ENCODE measurements at places on chromosomes 11 and 22.
A peak's percentile ranks its signal among the peaks of the same experiment; 100 is the strongest.

DNA sequence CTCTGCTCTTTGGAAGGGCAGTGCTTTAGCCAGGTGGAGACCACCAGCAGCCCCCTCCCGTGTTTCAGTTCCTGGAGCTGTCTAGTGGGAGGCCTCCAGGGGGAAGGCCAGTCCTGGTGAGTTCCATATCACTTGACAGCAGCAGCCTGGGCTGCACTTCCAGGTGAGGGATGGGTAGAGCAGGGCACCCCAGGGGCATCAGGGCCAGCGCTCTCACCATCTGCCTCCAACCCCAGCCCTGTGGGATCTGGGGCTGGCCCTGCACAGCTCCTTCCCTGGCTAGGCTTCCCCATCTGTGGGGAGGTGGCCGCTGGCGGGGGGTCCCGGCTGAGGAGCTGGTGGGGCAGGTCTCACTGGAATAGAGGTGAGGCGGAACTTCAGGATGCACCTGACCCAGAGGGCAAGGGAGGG is 60.5 kb downstream of the MORC2 start:
- no peak for DNase-seq

- DNase-seq: no peak
Observed at GRCh38 chr11:72466410-72466809, 32.1 kb upstream of the CLPB start.

DNA sequence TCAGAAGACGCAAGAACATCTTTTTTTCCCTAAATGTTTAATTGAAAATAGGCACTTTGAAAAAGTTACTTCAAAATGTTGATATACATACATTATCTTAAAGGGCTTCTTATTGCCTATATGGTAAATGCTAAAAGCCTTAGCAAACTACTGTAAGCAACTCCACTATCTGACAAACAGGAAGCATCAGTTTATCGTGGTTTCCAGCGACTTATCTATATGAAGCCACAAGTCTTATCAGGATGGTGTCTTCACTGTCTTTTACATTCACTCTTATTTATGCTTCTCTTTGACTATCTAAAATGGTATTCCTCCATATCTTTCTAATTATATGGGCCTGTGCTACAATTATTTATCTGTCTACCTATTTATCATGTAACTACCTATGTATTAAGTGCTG is 2091.9 kb downstream of the LRRC4C start:
- no peak for DNase-seq

- DNase-seq: no peak
Observed at GRCh38 chr22:44182588-44183286, 2.0 kb downstream of the PARVG start.

- no peak for DNase-seq
Observed at GRCh38 chr22:50032941-50033601, 20.5 kb upstream of the IL17REL start.

DNA sequence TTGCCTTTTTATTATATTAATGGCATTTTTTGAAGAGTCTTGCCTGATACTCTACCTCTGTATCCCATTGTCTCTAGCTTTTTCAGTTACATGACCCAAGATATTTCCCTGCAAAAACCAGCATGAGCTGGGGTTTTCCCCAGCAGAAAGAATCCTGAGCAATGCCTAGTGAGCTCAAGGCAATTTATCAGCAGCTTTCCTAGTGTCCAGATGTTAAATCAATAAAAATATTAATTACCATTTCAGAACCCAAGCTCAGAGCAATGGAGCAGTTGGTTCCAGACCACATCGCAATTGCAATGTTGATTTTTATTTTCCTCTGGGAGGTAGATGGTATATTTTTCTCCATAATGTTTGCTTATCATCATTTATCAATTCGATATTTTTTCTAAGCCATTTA is 137.2 kb downstream of the RAB38 start:
- DNase-seq: no peak

- peak; percentile 84 for DNase-seq
Observed at GRCh38 chr11:40514124-40514523, 945.3 kb downstream of the LRRC4C start.

DNA sequence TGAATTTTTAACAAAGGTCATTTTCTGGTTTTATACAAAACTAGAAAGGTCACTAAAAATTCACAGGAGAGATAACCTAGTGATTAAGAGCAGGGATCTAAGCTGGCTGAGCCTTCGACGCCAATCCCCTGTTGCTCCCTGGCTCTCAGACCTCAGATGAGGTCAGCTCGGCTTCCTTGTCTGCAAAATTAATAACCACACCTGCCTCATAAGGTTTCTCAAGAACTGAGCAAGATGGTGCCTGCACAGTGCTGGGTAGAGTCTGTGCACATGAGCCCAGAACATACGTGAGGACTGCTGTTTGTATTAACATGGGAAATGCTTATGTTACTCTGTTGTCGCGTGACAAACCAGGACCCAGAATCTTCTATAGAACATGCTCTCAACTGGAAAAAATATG is 24.4 kb upstream of the CD5 start:
- no peak for DNase-seq

DNA sequence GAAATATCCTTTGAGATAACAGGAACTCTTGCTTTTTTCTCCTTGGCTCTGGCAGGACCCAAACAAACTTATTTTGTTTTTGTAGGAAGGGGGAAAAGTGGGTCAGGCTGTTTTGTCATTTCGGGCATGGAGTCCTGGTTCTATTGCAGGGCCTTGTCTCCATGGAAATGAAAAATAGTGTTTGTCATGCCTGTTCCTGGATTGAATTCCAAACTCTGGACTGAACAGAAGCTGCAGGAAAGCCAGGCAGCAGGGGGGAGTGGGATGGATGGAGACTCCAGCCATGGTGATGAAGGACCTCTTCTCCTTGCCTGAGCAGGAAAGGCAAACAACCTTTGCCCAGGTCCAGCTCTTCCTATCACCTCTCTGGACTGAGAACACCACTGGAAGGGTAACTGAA is 87.0 kb downstream of the SCN3B start:
- no peak for DNase-seq

GRCh38 chr11:44159848-44160721 is 64.6 kb downstream of the EXT2 start:
- DNase-seq: no peak

DNA sequence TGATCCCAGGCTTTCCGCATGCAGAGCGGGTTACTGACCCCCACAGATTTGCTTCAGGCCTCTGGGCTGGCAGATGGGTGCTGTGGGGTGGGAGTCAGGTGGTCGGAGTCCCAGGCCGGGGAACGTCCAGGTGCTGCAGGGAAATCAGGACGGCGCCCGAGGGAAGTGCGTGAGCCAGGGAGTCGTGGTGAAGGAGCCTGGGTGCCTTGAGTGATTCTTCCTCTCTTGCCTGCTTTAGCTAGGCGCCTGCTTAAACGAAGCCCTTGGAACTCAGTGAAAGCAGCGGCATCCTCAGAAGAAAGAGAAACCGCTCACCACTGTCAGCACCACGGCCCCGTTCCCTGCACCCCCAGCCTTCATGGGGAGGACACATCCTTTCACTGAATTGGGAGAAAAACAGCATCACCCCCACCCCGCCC is 455.6 kb downstream of the BRD1 start:
- DNase-seq: no peak

DNA sequence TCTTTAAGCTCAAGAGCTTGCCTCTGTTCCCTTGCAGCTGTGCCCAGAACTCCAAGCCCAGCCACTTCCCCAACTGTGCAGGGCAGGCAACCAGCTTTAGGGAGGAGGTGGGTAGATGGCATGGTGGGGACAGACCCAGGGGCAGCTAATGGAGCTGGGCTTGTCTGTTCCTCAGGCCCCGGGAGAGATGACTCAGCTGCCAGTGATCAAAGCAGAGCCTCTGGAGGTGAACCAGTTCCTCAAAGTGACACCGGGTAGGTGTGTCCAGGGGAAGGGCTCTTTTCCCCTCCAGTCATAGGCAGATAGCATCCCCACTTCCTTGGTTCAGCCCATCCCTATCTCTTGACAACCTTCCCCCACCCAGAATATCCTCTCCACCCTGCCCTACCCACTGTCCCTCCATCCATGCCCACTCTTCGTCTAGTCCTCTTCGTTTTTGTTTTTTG is 32.4 kb downstream of the CREB3L1 start:
- DNase-seq: no peak

- no peak for DNase-seq
Observed at GRCh38 chr22:49685686-49686085, 142.0 kb downstream of the BRD1 start.

DNA sequence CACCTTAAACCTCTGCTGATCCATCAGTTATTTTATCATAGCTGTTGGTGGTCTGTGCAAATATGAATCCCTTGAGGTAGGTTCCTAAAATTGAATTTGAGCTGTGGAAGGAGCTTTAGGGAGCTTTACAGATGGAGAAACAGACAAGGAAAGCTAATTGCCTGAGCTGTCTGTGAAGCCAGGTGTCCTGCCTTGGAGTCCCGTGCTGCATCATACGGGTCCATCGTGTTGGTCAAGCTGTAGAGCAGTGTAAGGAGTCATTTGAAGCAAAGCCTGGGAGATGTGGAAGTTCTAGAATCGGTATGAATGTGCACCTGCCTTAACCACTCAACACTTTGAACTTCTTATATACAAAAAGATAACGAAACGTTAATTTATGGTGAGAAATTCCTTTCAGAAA is 1.0 kb downstream of the POLA2 start:
- DNase-seq: no peak

DNA sequence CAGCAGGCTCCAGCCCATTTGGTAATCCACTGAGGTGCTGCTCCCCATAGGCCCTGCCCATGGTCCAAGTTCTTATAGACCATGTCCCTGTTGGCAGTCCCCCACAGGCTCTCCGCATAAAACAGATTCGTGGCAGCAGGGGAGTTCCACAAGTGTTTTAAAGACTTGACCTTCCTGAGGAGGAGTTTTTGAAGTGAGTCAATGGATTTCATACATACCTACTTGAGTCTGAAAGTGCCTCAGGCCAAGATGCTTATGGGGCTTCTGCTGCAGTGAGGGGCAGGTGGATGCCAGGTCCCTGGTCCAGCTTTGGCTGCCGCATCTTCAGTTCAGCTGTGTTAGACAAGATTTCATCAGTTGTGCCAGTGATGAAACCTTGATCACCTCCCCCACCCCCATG is 43.3 kb downstream of the CABIN1 start:
- peak; percentile 54 for DNase-seq

- no peak for DNase-seq
Observed at GRCh38 chr11:74459584-74459983, 7.8 kb downstream of the KCNE3 start.

GRCh38 chr11:122139595-122139866 is 23.5 kb upstream of the BLID start:
- peak; percentile 64 for DNase-seq

- DNase-seq: no peak
Observed at GRCh38 chr11:134504146-134504905, 92.3 kb upstream of the B3GAT1 start.

Data from fibroblast of lung (primary cell).